ENCODE measurements at places on chromosomes 3 and 15. TPM values are rescaled to one million over a fixed set of nuclear protein-coding genes. Genes with fewer than 3 reads are reported as not detected.

Gene B3GNT5
- 18.1 TPM for total RNA-seq

Gene THPO
- total RNA-seq, result not detected

Gene PLSCR2
- 0.18 TPM for total RNA-seq

Gene CFAP100
- total RNA-seq, result not detected

Gene CCDC39
- total RNA-seq, result not detected

Gene TSC22D2
- total RNA-seq, result 10.8 TPM

Gene DISP2
- total RNA-seq, result 0.18 TPM

Gene CCDC14
- total RNA-seq, result 22.0 TPM

Gene OIP5
- total RNA-seq, result 8.3 TPM

Gene DALRD3
- total RNA-seq, result 46.4 TPM

Gene OR5K1
- total RNA-seq, result not detected

Gene CHDH
- not detected for total RNA-seq
